HCT116 (cell line): ENCODE measurements at places on chromosomes 7 and 10.

- DNase-seq = no peak
These were observed 322.7 kb downstream of the GFRA1 start for GRCh38 chr10:115950320-115950719.

GRCh38 chr10:3417096-3417495, 244.5 kb upstream of the PITRM1 start:
- DNase-seq = no peak

DNA sequence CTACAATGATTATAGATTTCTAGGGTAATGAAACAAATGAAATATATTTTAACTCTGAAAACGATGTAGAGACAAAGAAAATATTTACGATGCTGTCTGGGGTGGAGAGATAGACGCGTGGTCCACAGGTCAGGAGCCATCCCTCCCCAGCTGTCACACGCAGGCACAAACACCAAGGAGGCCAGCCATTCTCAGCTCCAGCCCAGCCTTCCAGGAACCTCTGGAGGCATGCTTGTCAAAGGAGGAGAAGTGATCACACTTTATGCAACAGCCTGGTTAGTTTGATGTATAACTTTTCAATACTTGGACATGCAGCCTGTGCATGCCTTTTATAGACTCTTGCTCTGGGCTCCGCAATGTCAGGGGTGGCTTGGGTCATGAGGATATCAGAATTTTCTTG, 391.5 kb upstream of the MGMT start:
- DNase-seq = no peak

DNA sequence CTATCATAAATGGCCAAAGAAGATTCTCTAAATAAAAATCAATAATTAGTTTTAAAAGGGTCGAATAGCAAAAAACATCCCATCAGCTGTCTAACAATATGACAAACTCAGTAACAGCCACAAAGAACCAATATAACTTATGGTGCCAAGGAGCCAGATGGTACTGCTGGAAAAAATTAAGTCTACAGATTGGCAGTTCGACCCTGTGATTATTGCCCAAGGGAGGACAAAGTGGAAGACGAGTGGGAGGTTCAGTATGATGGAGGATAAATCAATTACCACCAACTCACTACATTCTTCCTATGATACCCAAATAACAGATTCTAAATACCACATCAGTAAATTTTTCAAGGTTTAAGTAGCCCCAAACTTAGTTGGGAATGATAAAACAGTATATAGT, 49.0 kb downstream of the SKAP2 start:
- DNase-seq = no peak

DNA sequence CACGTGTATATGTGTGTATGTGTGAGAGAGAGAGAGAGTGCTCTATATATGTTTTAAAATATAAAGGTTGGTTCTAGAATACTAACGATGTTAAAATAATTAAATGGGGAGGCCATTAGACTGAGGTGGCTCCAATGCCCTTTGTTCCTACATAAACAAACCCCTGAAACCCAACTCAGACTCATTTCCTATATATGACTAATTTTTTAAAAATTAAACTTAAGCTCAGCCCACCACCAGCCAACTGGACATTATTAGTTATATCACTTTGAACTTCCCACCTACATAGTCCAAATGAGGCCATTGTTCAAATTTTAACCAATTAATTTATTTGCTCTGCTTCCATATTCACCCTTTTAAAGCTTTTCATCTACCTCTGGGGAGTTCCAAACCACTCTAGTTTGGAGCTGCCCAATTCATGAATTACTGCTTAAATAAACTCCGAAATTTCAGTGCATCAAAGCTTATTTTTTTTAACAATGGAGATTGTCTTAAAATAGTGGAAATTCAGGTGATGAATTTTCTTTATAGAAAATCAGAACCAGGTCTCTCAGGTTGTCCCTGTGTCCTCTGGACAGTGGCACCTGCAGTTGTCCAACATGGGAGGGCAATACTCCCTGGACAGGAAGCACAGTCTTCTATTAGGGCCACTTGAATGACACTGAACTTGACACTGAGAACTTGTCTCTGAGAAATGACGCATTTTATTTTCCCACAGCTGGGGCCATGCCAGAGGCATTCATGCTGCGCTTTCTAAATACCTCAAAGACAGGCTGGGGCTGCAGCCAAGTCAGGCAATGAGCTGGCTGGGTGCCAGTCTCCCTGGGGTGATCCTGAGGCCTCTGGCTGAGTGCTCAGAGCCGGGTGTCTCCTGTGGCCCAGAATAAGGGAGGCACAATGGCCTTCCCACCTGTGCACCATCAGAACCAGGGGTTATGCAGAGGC, 109.5 kb upstream of the TMEM72 start:
- peak; percentile 34 for DNase-seq

DNA sequence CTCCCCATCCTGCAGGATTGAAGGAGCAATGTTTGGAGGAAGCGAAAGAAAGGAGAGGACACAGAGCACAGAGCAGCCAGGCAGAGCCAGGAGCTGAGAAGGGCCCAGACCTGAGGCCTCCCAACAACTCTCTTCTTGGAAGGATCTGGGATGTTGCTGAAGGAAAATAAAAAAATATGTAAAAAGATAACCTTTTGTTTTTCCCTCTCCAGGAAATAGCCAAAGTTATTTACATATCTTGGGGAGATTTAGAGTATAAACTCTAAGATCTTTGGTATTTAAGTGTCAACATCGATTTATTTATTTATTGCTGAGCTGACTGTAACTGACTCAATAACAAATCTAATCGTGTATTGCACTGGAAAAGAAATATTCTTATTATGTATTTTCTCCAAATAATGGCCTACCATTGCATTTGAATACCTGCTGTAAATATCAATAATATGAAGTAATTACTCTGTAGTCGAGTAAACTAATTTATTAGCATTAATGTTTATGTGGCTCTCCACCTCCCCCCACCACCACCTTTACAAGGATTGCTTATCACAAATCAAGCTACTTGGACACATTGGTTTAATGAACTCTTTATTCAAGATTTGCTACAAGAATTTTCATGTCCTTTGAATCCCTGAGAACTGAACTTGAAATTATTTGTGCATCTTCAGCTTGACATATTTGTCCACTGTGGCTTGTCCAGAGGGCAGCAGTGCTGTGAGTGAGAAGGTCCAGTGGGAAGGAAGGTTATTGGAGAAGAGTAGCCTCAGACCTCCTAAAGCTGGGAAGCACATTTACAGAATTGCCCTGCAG, 1.8 kb upstream of the HOXA11 start:
- no peak for DNase-seq

DNA sequence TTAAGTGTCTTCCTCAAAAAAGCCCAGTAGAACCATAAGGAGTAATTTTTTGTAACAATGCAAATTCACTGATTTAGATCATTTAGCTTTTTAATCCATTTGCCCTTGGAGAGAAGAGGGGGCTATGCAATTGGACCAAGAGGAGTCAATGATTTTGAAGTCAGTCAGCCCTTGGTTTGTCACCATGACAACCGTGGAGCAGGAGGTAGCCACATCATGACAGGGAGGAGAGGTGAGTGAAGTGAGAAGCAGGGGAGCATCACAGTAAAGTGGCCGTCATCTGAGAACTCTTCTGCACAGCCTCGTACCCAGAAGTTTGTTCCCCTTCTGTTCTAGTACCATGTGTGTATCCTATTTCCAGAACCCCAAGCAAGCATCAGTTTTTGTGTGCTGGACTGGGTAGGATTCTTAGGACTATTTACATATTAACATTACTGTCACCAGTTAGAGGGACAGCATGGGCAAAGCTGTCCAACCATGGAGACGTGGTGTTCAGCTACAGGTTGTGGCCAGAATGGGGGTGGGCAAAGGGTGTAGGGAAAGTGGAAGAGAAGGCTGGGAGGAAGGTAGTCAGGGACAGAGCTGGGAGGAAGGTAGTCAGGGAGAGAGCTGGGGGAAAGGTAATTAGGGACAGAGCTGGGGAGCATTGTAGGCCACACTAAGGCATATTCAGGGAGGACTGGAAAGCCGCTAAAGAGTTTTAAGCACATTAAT, 13.1 kb downstream of the UBE3C start:
- DNase-seq = no peak

- no peak for DNase-seq
These were observed 32.1 kb downstream of the MARCHF5 start for GRCh38 chr10:92323079-92323478.

- no peak for DNase-seq
These were observed at the start of gene PSD for GRCh38 chr10:102418622-102419268. Gene PSD, minus strand, starts transcription at chr10:102418785. Its CDS starts 1,747 bp downstream, at chr10:102417038.

GRCh38 chr10:114728325-114728724, 70.2 kb upstream of the ABLIM1 start:
- no peak for DNase-seq
